AG04449 (cell line): ENCODE measurements at places on chromosomes 3 and 15.
A peak's percentile ranks its signal among the peaks of the same experiment; 100 is the strongest.

DNA sequence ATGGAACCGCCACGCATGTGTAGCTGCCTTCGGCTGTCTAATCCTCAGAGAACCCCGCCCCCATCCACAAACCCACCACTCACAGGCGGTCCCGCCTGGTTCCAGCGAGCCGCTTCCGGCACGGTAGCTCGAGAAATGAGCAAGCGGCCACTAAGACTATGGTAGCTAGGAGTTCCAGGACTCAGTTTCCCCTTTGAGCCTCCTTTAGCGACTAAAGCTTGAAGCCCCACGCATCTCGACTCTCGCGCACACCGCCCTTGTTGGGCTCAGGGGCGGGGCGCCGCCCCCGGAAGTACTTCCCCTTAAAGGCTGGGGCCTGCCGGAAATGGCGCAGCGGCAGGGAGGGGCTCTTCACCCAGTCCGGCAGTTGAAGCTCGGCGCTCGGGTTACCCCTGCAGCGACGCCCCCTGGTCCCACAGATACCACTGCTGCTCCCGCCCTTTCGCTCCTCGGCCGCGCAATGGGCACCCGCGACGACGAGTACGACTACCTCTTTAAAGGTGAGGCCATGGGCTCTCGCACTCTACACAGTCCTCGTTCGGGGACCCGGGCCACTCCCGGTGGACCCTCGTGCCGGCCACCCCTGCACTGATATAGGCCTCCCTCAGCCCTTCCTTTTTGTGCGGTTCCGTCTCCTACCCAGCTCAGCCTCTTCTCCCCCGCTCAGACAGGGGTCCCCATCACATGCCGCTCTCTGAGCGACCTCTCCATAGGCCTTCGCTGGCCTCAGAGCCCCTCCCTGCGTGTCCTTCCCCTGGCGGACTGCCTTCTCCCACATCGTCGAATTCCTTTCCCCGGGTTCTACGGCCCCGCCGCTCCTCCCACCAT lies at the start of gene RAB11A:
TSS of gene RAB11A (plus strand) at position 366 of the 828 bp plus-strand sequence. CDS start at position 461, 95 bp downstream.
- peak; percentile 78 for DNase-seq

- no peak for DNase-seq
Measured at GRCh38 chr3:63886858-63887257, 23.2 kb downstream of the ATXN7 start.

GRCh38 chr3:197912741-197913476 lies 37.1 kb upstream of the RPL35A start:
- no peak for DNase-seq

DNA sequence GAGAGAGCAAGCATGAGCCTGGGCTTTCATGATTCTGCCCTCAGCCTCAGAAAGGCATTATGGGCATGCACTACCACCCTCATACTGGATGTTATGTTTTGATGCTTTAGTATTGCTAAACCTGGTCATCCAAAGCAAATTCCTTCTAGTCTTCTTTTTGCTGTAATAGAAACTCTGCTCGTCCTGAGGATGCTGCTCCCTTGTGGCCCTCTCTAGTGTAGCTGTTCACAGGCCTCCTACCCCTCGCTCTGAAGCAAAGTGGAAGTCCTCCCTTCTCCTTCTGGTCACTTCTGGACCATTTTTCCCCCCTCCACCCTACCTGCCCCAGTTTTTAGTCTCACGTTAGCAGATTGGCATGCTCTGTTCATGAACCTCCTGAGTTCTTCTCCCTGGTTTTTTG lies 22.9 kb upstream of the CCNL1 start:
- DNase-seq, result no peak

DNA sequence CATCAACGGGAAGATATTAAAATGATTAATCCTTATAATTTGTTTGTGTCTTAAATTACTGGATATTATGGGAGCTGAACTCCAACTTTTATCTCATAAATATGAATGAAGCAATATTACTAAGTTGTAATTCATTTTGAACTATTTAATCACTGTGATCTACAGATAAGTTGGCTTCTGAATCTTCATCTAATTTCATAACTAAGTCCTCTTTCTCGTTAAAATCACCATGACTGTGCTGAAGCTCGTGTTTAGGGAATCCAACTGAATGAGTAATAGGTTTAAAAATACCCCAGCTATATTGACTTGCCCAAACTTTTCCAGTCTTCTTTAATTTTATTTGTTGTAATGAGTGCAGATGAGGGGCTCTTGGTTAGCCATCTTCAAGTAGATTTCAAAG lies 14.1 kb downstream of the MDFIC2 start:
- DNase-seq, result no peak

GRCh38 chr15:96330064-96330449 lies 443 bp upstream of the NR2F2 start:
- DNase-seq, result no peak

GRCh38 chr3:186806089-186807055 lies at the start of gene RFC4:
Gene RFC4, minus strand, starts transcription at chr3:186806482. Its CDS starts 1,769 bp downstream, at chr3:186804713.
- no peak for DNase-seq

- no peak for DNase-seq
Measured at GRCh38 chr3:128420720-128421438, 45.8 kb downstream of the DNAJB8 start.

- peak; percentile 24 for DNase-seq
Measured at GRCh38 chr3:104437891-104438290, 928.8 kb upstream of the ALCAM start.
